ENCODE measurements at places on chromosomes 4 and X.

DNA sequence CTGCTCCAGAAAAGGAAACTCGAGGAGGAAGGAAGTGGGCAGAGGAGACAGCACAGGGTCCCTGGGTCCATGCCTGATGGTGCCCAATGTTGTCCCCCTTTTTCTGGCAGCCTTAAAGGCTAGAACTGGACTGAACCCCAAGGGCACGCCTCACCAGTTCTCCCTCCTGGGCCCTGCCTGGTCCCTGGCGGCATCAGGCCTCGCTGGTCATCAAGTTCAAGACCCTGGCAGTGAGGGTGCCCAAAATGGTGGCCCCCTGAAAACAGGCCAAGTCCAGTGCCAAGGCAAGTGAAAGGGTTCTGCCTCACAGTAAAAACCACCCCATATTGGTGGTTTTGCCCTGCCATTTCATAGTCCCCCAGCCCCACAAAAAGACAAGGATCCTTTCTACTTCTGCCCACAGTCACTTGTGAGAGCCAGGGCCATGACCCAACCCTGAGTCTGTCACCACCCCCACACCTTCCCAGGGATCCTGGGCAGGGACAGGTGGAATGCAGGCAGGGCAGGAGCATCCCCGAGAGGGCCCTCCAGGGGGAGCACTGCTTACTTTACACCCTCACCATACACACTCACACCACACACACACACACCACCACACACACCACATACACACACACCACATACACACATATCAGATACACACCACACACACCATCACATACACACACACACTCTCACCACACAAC is 107.6 kb downstream of the DCTD start:
- DNase-seq = no peak

DNA sequence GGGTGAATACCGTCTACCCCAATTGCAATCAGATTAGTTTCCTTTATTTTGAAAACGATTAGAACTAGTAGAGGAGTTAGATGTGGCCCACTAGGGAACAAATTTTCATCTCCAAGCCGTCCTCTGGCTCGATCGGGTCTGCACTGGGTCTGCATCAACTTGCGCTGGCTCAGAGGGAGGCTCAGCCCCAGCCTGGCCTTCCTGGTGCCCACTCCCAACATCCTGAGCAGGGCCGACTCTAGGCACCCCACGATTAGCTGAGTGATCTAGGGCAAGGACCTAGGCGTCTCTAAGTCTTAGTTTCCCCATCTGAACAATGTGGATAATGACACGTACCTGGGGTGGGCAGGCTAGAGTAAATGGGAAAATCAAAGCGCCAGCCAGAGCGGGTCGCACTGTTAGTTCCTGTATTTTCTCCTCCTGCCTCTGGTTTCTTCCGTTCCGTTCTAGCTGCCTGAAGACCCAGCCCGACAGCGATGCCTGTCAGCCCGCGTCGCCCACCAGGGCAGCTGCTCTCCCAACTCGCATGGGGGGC is 7.7 kb upstream of the HAND2 start:
- DNase-seq = peak; percentile 73

DNA sequence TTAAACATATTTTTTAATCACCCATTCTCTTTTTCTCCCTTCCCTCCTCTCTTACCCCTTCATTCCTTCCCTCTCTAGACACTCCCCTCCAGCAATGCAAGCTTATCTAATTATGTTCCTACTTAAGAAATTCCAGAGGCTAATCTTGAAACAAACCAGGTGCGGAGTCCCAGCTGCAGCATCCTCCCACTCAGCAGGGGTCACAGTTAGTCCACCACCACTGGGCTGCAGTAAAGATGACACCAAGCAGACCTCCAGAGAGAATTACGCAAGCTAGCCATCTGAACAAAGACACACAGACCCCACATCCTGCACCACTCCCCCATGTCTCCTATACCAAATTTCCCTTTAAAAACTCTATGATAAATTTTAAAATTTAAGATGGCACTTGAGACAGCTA is 13.9 kb upstream of the SEC24B start:
- no peak for DNase-seq

DNA sequence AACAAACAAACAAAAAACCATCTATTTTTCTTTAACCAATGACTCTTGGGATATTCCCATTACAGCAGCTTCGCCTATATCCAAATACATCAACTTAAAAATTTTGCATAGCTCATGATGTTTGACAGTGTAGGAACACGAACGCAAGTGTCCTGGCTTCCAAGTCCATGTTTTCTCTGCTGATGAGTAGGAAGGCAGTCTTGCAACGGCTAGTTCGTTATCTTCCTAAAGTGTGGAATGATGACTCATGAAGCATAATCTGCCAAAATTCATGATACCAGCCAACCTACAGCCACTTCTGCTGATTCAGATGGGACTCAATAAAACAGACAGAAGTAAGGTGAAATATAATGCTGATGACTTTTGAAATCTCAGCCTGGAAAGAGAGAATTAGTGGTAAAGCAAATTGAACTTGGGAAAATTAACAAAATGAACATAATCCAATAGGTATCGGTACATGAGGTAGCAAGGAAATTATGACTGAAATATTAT is 6.4 kb upstream of the SEPTIN11 start:
- no peak for DNase-seq

- no peak for DNase-seq
Observed at GRCh38 chr4:67161311-67161710, 384.0 kb downstream of the CENPC start.

- DNase-seq = no peak
Observed at GRCh38 chr4:134585972-134586371, 384.4 kb upstream of the PABPC4L start.

- no peak for DNase-seq
Observed at GRCh38 chr4:128107766-128108165, 46.7 kb downstream of the LARP1B start.

GRCh38 chrX:150568320-150569154 is at the start of gene MTM1:
TSS of gene MTM1 (plus strand) at chrX:150568621. CDS start at chrX:150592615, 23,994 bp downstream.
- DNase-seq = peak; percentile 95
